ENCODE measurements at places on chromosomes 5 and 9. TPM values are rescaled to one million over a fixed set of nuclear protein-coding genes. Genes with fewer than 3 reads are reported as not detected.

GRCh38 chr5:67623078-67623477, 426.5 kb upstream of the CD180 start:
- no peak for DNase-seq
- no peak overlapping the region for H3K27ac ChIP-seq
- no peaks in the 10 kb centered on the region for H3K27me3 ChIP-seq
- no peaks in the 10 kb centered on the region for H3K4me1 ChIP-seq
- H3K36me3 ChIP-seq: no peaks in the 10 kb centered on the region

DNA sequence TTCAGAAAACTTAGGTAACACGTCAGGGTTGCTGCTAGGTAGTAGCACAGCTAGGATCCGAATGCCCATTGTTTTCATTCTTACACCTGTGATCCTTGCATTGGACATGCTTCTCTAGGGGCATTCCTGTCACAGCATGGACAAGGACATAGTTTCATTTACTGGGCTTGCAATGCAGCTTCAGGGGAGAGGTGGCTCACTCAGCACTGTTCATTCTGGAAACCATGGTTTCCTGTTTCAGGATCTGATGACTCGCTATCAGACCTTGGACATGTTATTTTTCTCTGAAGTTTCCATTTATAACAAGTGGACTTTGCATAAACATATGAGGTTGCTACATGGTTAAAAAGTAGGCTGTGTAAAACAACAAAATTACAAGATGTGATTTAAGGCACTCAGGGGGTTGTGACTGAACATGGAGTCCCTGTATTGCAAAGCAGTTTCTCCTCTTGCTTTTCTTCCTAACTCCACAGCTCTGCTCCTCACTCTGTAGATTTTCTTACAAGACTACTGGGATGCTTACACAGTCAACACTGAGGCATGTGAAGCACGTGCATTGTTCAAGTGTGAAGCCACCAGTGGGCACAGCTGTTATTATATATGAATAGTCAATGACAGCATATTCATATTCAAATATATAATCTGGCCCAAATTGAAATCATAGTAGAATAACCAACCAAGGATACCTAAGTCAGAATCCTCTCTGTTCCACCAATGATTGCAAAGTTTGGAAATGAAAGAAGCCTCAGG, 66.1 kb upstream of the STK32A start:
- no peaks in the 10 kb centered on the region for H3K27me3 ChIP-seq
- no peaks in the 10 kb centered on the region for H3K36me3 ChIP-seq
- H3K4me3 ChIP-seq: no peak overlapping the region
- H3K4me1 ChIP-seq: no peaks in the 10 kb centered on the region
- no peak overlapping the region for H3K27ac ChIP-seq

DNA sequence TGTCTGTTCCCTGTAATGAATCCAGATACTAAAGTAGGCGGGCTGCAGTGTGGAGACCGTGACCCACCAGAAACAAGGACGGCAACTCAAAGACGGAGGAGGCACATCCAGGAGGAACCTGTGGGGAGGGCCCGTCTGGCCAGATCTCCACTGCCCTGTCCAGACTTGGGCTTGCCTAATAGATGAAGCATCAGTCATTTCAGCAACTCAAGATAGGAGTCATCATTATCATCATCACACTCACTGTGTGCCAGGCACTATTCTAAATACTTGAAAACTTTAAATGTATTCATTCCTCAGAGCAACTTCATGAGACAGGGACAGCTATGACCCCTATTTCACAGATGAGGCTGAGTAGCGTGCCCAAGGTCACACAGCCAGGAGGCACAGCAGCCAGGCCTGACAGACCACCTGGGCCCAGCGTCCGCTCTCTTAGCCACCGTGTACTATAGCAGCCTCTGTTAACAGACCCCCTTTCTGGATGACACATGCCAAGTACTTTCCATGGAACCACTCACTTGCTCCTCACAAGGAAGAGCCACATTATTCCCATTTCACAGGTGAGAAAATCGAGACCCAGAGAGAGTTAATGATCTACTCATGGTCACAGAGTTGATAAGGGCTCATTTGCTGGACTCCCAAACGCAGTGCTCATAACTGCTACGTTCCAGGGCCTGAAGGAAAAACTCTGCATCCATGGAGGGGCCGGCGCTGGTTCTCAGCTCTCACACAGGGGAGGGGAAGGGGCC, 4.9 kb upstream of the IL4 start:
- no peak overlapping the region for H3K27ac ChIP-seq
- H3K27me3 ChIP-seq: no peaks in the 10 kb centered on the region
- no peaks in the 10 kb centered on the region for H3K36me3 ChIP-seq

DNA sequence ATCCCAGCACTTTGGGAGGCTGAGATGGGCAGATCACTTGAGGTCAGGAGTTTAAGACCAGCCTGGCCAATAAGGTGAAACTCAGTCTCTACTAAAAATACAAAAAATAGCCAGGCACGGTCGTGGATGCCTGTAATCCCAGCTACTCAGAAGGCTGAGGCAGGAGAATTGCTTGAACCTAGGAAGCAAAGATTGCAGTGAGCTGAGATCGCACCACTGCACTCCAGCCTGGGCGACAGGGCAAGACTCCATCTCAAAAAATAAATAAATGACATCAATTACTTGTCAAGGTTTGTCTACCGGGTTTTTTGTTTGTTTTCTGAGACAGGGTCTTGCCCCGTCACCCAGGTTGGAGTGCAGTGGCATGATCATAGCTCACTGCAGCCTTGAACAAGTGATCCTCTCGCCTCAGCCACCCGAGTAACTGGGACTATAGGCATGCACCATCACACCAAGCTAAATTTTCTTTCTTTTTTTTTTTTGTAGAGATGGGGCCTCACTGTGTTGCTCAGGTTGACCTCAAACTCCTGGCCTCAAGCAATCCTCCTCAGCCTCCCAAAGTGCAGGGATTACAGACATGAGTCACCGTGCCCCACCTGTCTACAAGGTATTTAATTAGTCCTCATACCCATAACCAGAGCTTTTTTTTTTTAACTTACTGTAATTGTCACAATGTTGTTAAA, 64.9 kb downstream of the SUSD1 start:
- H3K4me3 ChIP-seq: no peak overlapping the region
- DNase-seq: no peak
- H3K27me3 ChIP-seq: no peaks in the 10 kb centered on the region
- H3K27ac ChIP-seq: no peak overlapping the region

- H3K4me1 ChIP-seq: no peaks in the 10 kb centered on the region
- H3K36me3 ChIP-seq: no peaks in the 10 kb centered on the region
- no peak for DNase-seq
- H3K27me3 ChIP-seq: no peaks in the 10 kb centered on the region
Measured at GRCh38 chr9:125137200-125137599, 6.1 kb downstream of the SCAI start.

- DNase-seq: no peak
- H3K27me3 ChIP-seq: no peaks in the 10 kb centered on the region
- no peaks in the 10 kb centered on the region for H3K36me3 ChIP-seq
- no peak overlapping the region for H3K4me3 ChIP-seq
- H3K27ac ChIP-seq: no peak overlapping the region
Measured at GRCh38 chr9:136626066-136626725, 36.5 kb upstream of the EGFL7 start.

GRCh38 chr9:76654051-76654461, 110.2 kb upstream of the PCA3 start:
- no peaks in the 10 kb centered on the region for H3K36me3 ChIP-seq
- H3K4me1 ChIP-seq: peaks cover 4% of the 10 kb centered on the region
- H3K4me3 ChIP-seq: no peak overlapping the region
- H3K27ac ChIP-seq: no peak overlapping the region
- no peaks in the 10 kb centered on the region for H3K27me3 ChIP-seq

- H3K27ac ChIP-seq: no peak overlapping the region
- H3K36me3 ChIP-seq: no peaks in the 10 kb centered on the region
- no peak for DNase-seq
- H3K4me1 ChIP-seq: no peaks in the 10 kb centered on the region
- no peaks in the 10 kb centered on the region for H3K27me3 ChIP-seq
- H3K4me3 ChIP-seq: no peak overlapping the region
Measured at GRCh38 chr5:97243353-97243752, 60.3 kb upstream of the RIOK2 start.

- H3K27me3 ChIP-seq: no peaks in the 10 kb centered on the region
- peaks cover 5% of the 10 kb centered on the region for H3K36me3 ChIP-seq
- DNase-seq: no peak
- H3K4me3 ChIP-seq: no peak overlapping the region
- H3K27ac ChIP-seq: no peak overlapping the region
Measured at GRCh38 chr5:65819905-65820240, 97.9 kb downstream of the NLN start.

DNA sequence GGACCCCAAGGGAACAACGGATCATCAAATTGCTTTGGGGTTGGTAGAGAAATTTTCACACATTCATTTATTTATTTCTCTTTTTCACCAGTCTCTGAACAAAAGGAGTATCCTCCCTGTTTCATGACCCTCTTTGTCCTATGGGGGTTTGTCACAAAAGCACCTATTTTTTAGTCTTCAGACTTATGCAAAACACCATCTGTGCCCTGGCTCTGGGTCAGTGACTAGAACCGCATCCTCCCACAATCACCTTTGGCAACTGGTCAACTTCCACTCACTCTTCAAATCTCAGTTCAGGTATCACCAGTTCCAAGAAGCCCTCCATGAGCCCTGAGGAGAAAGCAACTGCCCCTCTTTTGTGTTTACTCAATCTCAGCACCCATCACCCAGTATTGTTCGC, 395.7 kb downstream of the CDK5RAP2 start:
- no peak for DNase-seq
- H3K27ac ChIP-seq: no peak overlapping the region
- H3K27me3 ChIP-seq: no peaks in the 10 kb centered on the region
- no peaks in the 10 kb centered on the region for H3K36me3 ChIP-seq
- no peak overlapping the region for H3K4me3 ChIP-seq

GRCh38 chr5:102628441-102629175, 126.5 kb upstream of the PAM start:
- H3K36me3 ChIP-seq: no peaks in the 10 kb centered on the region
- H3K4me1 ChIP-seq: no peaks in the 10 kb centered on the region
- H3K4me3 ChIP-seq: no peak overlapping the region
- H3K27me3 ChIP-seq: no peaks in the 10 kb centered on the region
- H3K27ac ChIP-seq: no peak overlapping the region

DNA sequence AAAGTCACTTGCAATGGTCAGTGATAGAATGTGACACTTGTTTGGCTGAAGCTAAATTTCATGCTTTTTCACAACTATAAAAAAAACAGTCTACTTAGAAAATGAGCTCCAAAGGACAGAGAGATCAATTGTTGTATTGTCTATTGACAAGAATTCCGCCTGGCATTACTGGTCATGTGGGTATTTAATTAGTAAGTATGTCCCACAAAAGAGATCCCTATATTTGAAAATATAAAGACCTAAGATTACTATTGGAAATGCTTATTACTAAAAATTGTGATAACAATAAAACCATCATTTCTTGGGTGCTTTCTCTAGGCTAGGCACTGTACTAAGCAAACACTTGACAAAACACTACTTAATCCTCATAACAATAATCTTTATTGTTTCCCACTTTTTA, 745.2 kb upstream of the C9orf72 start:
- H3K4me3 ChIP-seq: no peak overlapping the region
- DNase-seq: no peak
- H3K27ac ChIP-seq: no peak overlapping the region
- no peaks in the 10 kb centered on the region for H3K36me3 ChIP-seq
- no peaks in the 10 kb centered on the region for H3K4me1 ChIP-seq

DNA sequence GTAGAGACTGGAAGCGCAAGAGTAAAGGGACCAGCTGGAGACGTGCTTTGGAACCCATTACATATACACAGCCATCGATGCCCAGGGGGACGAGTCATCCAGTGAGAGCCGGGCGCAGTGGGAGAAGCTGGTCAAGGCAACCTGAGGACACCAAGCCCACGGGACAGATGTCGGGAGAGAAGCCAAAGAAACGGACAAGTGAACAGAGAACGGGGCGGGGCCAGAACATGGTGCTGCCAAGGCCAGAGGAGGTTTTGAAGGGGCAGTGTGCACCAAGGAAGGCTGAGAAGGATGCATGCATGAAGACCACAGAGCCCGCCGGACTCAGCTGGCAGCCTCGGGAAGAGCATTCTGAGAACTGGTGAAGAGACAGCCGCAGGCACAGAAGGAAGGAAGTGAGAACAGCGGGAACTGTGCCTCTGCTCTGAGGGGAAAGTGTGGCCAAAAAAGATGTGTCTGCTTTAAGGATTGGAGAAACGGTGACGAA, 20.3 kb downstream of the CAMSAP1 start:
- no peaks in the 10 kb centered on the region for H3K27me3 ChIP-seq
- no peak for DNase-seq
- peak overlapping the region; percentile 47 for H3K4me3 ChIP-seq

DNA sequence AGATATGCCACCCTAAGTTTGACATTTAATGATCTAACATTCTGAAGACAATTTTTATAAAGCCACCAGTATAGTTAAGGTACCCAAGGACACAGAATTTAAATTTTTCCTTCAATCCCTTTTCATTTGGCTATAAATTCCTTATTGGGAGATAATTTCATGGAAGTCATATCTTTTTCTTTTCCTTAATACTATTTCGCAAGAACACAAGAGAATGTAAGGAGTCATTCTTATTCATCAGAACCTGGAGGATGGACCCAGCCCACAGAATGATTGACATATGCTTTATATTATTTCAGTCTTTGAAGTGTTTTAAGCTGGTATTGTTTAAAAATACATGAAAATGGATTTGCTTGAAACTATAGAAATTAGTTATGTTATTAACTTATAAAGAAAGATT, 79.6 kb downstream of the DROSHA start:
- H3K4me3 ChIP-seq: no peak overlapping the region
- no peaks in the 10 kb centered on the region for H3K4me1 ChIP-seq
- H3K27ac ChIP-seq: no peak overlapping the region
- DNase-seq: no peak
- H3K36me3 ChIP-seq: peaks cover 14% of the 10 kb centered on the region

DNA sequence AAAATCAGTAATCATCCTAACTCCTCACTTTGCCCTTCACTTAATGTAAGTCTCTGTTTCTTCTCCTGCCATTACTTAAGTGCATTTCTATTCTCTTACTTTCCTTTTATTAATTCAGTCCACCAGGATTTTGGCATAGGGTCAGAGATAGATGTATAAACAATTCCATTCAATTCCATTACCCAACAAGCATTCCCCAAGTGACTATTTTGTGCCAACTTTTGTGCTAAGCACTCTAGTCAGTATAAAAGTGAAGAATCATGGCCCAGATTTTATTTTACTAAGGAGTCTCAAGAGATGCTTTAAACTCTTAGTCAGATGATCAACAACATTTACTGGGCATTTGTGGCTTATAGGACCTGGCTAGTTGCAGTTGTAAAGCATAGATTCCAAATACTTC, 159.3 kb downstream of the DMAC1 start:
- no peak for DNase-seq
- H3K4me1 ChIP-seq: no peaks in the 10 kb centered on the region
- no peak overlapping the region for H3K27ac ChIP-seq
- no peak overlapping the region for H3K4me3 ChIP-seq
- H3K36me3 ChIP-seq: no peaks in the 10 kb centered on the region

The IL3 gene
- not detected for total RNA-seq

The ZNF454 gene
- not detected for total RNA-seq

The C7 gene
- 0.90 TPM for total RNA-seq

The CEL gene
- total RNA-seq: 4.1 TPM

The SLC4A9 gene
- 0.05 TPM for total RNA-seq

The CLIC3 gene
- not detected for total RNA-seq

The TSC1 gene
- 25.4 TPM for total RNA-seq

The RANBP3L gene
- total RNA-seq: not detected

All from GM12878 (cell line).